ENCODE measurements at places on chromosomes 1 and 21.
A peak's percentile ranks its signal among the peaks of the same experiment; 100 is the strongest.

DNA sequence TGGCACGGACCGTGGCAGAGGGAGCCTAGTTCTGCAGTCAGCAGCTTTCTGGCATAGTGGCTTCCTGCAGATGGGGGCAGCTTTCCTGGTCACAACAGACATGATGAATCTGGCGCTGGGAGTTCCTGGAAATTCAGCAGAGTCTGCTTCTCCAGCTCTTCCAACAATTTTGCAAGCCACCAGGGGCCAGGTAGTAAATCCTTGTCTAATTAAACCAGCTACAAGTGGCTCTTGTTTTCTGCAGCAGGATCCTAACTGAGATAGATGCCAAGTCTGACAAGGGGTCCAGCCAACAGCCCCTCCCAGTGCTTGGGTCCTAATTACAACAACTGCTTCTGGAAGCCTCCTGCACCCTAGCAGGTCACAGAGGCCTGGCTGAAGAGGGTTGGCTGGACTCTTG lies 35.8 kb downstream of the TRIM62 start:
- no peak for DNase-seq

- DNase-seq: no peak
Observed at GRCh38 chr1:235907897-235908240, 41.2 kb upstream of the LYST start.

DNA sequence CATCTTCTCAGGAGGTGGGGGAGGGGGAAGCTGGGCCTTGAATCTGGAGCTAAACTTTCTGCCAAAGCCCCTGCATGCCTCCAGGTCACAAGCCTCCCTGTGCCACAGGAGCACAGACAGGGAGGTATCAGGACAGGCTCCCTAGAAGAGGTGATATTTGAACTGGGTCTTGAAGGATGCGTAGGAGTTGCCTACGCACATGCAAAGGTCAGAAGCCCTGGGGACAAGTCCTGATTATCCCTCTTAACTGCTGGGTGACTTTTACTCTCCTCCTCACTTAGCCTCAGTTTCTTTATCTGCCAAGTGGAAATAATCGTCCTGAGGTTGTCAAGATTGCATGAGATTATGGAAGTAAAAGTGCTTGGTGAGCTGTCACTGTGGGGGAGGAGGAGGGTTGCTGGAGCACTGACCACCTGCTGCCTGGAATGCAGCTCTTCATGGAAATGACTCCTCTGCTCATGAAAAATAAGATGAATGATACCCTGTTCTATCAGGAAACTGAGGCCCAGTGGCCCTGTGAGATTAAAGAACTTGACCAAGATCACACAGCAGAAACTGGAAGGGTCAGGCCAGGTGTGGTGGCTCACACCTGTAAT lies 50.6 kb upstream of the LAPTM5 start:
- DNase-seq: no peak

GRCh38 chr1:36807262-36807661 lies 227.1 kb downstream of the GRIK3 start:
- no peak for DNase-seq

DNA sequence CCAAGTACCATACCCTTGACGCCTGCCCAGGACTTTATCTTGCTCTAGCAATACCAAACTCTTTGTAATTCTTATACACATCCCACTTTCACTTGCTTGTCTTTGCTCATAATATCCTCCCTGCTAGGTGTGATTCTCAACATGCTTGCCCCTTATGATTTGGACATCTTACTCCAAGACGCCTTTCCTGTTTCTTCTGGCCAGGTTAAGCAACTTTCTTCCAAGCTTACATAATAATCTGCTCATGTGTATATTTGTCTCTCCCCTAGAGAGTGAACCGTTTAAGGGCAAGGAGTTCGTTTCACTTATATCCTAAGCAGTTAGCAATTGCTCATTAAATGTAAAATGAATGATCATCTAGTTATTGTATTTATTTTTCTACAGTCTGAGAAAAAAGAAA lies 21.8 kb downstream of the CRYZL1 start:
- DNase-seq: no peak

DNA sequence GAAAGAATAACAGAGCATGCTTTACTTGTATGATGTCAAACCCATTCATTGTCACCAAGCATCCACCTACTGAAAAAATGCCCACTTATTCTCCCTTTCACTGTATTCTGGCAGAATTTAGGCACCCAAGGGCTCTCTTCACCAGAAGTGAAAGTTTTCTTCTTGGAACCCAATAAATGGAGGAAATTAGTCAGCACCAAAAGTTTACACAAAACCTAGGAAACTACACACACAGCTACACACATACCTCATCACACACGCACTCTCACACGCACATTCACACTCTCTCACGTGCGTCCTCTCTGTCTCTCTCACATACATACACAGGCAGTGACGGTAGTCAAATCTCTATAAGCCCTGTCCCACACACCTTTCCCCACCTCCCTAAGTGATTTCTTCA lies 37.6 kb downstream of the MCOLN2 start:
- DNase-seq: peak; percentile 45

GRCh38 chr1:28756846-28757245 lies 20.1 kb downstream of the YTHDF2 start:
- no peak for DNase-seq

Measured in stimulated activated CD4-positive, alpha-beta T cell treated with anti-CD3 and anti-CD28 coated beads, Interleukin-12 subunit alpha, Interleukin-12 subunit beta, amount 100 ng/mL, for 24 hours (primary cell).